ENCODE measurements at places on chromosomes 7 and 10.

GRCh38 chr10:61779950-61780659, 117.4 kb downstream of the CABCOCO1 start:
- no peak for DNase-seq

DNA sequence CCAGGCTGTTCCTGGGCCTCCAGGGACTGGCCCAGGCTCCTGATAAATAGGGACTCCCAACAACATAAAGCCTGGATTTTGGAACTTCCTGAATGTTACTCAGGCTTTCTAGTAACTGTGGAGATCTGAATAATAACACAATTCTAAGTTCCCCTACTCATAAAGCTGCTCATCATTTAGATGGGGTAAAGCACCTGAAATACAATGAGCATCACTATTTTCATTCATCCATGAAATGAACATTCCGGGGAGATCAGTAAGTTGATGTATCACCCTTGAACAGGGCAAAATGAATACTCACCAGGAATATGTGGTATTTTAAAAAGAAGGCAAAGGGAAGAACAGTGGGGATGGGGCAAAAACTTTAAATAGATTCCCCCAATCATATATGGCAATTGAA, 48.3 kb upstream of the ATRNL1 start:
- DNase-seq = no peak

DNA sequence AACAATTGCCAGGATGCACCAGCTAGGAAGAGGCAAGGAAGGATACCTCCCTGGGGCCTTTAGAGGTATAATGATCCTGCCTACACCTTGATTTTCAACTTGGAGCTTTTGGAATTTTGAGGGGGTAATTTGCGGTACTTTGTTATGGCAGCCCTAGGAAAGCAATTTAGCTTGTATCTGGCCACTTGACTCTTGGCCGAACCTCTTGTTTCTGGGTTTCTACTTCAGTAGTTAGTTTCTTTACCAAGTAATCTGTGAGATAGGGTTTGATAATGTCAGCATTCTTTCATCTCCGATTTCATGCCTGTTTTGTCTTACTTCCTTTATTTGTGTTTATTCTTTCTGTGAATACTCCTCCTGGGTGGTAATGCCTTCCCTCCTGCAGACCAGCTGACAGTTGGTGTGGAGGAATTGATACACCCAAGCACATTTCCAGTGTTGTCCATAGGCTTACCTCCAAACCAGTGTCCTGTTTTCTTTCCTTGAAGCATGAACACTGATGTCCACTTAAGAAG, 163.7 kb downstream of the SND1 start:
- no peak for DNase-seq

- no peak for DNase-seq
Observed at GRCh38 chr10:100184840-100185239, 989 bp downstream of the ERLIN1 start.

DNA sequence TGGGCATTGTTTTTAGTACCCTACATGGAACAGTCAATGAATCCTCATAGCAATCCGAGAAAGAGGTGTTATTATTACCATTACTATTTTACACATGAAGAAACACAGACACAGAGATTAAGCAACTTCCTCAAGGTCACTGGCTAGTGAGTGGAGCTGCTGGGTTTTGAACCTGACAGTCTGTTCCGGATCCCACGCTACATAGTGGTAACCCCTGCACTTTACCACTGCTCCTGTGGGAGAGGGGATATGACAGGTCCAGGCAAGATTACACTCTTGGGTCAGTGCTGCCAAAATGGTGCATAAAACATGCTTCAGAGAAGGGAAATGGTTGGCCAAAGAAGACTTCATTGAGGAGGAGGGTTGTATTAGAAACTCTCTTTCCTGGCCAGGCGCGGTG, 185.7 kb downstream of the XPNPEP1 start:
- no peak for DNase-seq

DNA sequence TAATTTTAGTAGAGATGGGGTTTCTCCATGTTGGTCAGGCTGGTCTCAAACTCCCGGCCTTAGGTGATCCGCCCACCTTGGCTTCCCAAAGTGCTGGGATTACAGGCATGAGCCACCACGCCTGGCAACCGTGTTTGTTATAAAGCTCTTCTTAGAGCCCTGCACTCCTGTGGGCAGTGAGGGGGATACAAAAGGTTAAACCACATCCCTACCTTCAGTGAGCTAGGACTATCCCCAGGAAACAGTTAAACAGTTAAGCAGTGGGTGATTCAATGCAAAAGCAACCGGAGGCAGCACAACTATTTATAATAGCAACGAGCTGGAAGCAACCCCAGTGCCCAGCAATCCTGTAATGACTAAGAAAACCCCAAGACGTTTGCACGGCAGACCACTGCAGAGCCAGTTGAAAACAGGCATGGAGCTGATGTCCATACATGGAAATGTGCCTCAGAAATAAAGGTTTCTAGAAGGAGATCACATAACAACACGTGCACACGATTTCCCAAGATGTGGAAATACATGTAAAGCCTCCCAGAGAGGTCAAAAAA, 107.2 kb upstream of the LYZL2 start:
- DNase-seq = no peak

DNA sequence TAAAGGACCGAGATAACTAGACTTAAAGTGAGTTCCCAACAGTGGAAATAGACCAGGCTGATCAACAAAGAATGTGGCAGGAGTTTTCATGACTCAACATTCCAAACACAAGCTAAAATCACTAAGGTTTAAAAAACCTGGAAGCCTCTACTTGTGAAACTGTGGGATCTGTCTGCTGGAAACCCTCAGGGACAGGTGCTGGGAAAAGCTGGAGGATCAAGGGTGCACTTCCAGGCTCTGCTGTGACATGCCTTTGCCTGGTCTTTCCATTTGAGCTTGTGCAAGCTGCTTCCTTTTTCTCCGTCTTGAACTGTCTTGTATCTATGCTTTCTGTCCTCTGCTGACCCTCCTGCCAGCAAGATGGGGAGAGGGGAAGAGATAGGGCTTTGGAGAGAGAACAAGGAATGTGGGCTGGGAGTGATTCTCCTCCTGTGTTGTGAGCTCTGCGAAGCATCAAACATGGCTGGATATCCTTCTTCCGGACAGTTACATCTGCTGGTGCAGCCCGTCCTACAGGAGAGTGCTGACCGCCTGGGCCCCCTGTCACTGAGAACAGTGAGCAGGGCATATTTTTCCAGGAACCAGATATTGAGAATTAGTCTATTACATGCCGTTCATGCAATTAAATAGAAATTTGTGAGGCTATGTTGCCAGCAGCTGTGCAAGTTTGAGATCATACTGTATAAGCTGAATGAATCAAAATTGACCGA, 25.5 kb downstream of the ARHGAP22 start:
- DNase-seq = no peak

DNA sequence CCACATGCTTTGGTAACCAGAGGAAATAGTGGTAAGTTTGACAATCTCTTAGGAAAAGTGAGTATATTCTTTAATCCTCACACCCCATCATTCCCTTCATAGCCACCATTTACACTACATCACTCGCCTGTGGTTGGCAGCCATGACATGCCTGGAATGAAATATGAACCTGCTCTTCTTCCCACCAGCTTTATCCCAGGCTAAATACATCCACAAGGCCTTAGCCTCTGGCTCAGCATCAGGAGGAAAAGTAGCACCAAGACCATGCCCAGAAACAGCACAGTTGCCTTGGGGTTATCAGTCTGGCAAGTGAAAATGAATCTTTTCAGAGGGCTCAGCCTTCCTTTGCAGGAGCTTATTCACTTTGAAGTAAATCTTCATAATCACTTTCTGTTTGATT, 40.3 kb downstream of the SGCE start:
- DNase-seq = no peak

DNA sequence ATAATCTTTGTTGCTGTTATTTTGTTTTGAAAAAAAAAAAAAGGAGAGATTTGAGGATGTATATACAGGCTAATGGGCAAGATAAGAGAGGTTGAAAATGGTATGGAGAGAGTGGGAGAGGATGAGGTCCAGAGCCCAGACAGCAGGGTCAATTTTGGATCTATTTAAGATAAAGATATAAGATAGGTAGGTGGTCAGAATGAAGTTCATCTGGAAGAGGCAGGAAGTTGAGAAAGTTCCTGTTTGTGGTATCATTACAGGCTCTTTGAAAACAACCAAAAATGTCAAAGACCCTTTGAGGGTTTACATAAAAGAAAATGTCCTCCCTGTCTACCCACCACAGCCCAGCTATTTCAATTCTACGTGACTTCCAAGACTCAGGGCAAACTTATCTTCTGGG, 7.5 kb downstream of the CEP41 start:
- no peak for DNase-seq

- no peak for DNase-seq
Observed at GRCh38 chr7:159227433-159227832, 82.8 kb upstream of the VIPR2 start.

DNA sequence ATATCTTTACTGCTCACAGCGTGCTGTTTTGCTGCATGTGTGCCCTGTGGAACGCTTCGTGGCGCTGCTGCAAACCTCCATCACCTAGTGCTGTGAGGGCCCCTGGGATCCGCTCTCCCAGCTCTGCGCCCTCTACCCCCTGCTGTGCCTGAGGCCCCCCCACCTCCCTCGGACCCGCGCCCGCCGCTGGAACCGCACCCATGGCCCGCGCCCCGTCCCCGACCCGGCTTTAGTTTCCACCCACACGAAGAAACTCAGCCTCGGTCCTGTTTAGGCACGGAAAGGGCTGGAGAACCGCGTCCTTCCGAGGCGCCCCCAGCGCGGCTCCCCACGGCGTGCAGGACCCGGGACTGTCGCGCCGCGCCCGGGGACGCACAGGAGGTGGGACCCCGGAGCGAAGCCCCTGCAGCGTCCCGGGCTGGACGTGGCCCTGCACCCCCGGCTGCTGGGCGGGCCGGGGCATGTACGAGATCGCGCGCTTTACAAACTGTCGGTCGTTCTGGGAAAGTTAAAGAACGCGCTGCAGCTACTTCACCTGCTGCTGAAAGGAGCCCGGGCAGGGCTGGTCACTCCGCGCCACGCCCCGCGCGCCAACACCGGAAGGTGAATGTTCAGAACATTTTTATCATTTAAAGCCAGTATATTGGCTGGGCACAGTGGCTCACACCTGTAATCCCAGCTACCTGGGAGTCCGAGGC, 54.3 kb downstream of the BMS1 start:
- DNase-seq = no peak

GRCh38 chr10:125316436-125316835, 156.1 kb upstream of the CTBP2 start:
- DNase-seq = no peak

GRCh38 chr7:104943502-104944343, 70.3 kb upstream of the KMT2E start:
- no peak for DNase-seq

GRCh38 chr7:24757353-24758275, at the start of gene GSDME:
GSDME (minus strand) TSS chr7:24757464; CDS start chr7:24749774, 7,690 bp downstream.
- DNase-seq = no peak

- no peak for DNase-seq
Observed at GRCh38 chr10:72095195-72095594, 6.8 kb upstream of the SPOCK2 start.

DNA sequence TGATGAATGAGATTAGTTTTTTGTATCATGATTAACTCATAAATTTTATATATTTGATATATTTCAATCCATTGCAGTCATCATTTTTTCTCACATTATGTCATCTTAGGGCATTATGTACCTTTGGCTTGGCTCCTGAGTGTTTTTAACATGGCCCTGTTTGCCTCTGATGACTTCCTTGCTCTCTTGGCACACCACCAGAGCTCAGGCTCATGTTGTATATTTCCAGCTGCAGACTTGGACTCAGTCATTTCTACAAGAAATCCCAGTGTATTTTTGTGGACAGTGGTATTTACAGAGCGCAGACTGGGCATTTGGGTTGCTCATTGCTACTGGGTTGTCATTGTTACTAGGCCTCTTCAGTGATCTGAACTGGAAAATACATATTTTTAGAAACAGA, 188.5 kb downstream of the ADRA2A start:
- DNase-seq = no peak

DNA sequence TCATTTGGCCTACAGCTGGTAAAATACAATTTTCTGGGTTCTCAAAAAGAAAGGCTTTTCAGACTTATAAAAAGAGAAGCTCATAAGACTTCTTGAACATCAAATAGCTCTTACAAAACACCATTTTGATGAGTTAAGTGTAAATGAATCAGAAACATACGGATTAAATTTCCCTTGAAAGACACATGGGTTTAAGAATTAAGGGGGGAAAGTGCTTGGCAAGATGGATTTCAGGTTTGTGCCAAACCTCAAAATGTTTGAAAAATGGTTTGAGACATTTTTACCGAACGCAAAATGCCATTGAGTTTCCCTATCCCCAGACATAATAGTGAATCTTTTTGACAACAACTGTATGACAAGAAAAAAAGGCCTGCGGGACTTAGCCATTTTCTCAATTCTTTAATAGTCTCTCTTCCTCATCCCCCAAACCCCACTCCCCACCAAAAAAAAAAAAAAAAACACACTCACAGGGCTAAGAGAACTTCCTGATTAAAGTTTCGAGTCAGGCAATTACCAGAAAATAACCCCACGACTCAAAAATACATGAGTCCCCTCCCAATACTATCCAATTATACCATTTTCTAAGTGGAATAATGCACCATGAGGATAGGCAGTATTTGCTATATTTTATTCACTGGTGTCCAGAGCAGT, 260.1 kb downstream of the TRIL start:
- no peak for DNase-seq
